ENCODE measurements at places on chromosomes 1 and 21. TPM values are rescaled to one million over a fixed set of nuclear protein-coding genes. Genes with fewer than 3 reads are reported as not detected.

DNA sequence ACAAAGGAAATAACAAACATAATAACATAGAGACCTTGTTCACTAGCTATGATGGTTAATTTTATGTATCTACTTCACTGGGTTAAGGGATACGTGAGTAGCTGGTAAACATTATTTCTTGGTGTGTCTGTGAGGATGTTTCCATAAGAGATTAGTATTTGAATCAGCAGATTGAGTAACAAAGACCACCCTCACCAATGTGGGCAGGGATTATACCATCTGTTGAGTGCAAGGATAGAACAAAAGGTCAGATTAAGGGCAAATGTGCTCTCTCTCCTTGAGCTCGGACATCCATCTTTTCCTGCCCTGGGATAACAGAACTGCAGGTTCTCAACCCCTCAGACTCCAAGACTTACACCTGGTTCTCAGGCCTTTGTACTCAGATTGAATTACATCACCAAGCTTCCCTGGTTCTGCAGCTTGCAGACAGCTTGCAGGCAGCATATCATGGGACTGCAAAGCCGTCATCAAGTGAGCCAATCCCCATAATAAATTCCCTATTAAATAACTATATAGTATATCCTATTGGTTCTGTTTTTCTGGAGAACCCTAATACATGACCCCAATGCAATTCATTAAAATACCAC lies 9.2 kb downstream of the SPATA6 start:
- H3K27me3 ChIP-seq = no peaks in the 10 kb centered on the region
- DNase-seq = no peak
- no peaks in the 10 kb centered on the region for H3K36me3 ChIP-seq

GRCh38 chr1:175808573-175808972 lies 65.2 kb upstream of the TNR start:
- H3K4me1 ChIP-seq = no peaks in the 10 kb centered on the region
- no peaks in the 10 kb centered on the region for H3K27me3 ChIP-seq
- H3K36me3 ChIP-seq = no peaks in the 10 kb centered on the region
- no peak for DNase-seq
- H3K27ac ChIP-seq = no peak overlapping the region

The ARHGEF16 gene
- 12.2 TPM for total RNA-seq

- H3K36me3 ChIP-seq = no peaks in the 10 kb centered on the region
- no peaks in the 10 kb centered on the region for H3K27me3 ChIP-seq
- H3K4me1 ChIP-seq = peaks cover 33% of the 10 kb centered on the region
- no peak for DNase-seq
- H3K27ac ChIP-seq = no peak overlapping the region
These were observed 12.1 kb downstream of the BLACAT1 start for GRCh38 chr1:205443585-205444299.

The SYCP1 gene
- total RNA-seq = not detected

DNA sequence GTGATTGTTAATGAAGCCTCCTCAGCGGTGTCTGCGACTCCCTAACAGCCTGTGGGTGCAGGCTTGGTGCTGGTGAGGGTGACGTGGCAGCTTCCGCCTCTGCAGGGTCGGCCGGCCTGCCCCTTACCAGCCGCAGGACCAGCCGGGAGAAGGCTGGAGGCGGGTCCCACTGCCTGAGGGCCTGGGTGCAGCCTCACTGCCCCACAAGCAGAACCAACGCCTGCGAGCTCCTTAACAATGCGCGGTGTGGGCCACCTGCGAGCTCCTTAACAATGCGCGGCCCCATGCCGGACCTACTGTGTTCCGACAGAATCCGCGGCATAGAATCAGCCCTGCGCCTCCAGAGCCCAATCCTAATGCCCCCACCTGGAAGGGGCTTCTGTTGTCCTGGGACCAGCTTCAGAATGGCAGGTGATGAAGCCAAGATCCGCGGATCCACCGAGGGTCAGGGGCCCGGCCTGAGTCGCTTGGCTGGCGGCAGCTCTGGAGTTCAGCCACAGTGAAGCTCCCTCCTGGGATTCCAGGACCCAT lies 54.4 kb upstream of the AJAP1 start:
- DNase-seq = no peak
- no peaks in the 10 kb centered on the region for H3K36me3 ChIP-seq
- no peak overlapping the region for H3K4me3 ChIP-seq
- no peaks in the 10 kb centered on the region for H3K4me1 ChIP-seq
- peaks cover 20% of the 10 kb centered on the region for H3K27me3 ChIP-seq
- no peak overlapping the region for H3K27ac ChIP-seq

DNA sequence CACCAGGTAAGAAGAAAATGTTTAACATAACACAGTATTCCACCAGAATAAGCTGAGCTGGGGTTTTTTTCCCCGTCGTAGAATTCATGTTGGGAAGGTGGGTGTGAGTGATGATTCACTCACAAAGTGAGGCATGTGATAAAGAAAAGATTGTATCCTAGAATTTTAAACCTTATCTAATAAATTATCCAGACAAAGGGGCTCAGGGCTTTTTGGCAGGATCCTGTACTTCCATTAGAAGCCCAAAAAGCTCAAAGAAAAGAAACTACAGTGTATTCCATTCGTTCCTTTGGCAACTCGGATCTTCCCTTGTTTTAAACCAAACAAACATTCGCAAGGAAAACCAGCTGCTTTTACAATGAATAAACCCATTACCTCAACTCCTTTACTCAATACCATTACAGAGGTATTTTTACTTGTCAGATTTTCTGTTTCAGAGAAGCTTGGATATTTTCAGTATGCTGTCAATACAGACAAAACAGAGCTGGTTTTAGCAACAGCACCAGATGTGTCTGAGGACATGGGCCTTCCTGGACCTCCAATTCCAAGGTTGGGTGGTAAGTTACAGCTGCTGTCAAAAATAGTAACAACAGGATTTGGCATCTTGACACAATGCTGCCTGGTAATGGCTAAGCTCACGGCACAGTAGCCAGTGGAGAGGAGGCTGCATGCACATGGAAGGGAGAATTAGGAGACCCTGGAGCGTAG lies 159.9 kb upstream of the RUNX1 start:
- H3K27me3 ChIP-seq = no peaks in the 10 kb centered on the region
- no peak overlapping the region for H3K4me3 ChIP-seq
- H3K27ac ChIP-seq = no peak overlapping the region
- H3K4me1 ChIP-seq = peaks cover 7% of the 10 kb centered on the region
- H3K36me3 ChIP-seq = no peaks in the 10 kb centered on the region

The CELA2A gene
- not detected for total RNA-seq

The CD5L gene
- total RNA-seq = 0.93 TPM

The TEDDM1 gene
- not detected for total RNA-seq

DNA sequence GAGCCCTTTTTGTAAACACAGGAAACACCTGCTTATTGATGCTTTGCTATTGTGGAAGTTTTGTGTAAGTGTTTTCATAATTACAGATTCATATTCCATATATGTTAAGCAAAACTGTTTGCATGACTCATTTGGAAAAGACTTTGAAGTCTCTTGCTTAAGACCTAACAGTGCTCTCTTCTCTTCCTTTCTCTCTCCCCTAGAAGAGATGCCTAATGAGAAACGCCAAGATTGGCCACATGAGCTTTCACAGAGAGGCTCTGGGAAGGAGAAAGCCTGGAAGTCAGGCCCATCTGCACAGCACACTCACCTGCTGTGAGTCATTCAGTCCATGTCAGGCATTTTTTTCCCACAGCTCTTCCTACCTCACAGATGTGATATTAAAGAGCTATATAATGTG lies 101.6 kb upstream of the PALMD start:
- no peak overlapping the region for H3K4me3 ChIP-seq
- H3K36me3 ChIP-seq = no peaks in the 10 kb centered on the region
- no peaks in the 10 kb centered on the region for H3K27me3 ChIP-seq
- H3K4me1 ChIP-seq = no peaks in the 10 kb centered on the region
- DNase-seq = no peak
- no peak overlapping the region for H3K27ac ChIP-seq

DNA sequence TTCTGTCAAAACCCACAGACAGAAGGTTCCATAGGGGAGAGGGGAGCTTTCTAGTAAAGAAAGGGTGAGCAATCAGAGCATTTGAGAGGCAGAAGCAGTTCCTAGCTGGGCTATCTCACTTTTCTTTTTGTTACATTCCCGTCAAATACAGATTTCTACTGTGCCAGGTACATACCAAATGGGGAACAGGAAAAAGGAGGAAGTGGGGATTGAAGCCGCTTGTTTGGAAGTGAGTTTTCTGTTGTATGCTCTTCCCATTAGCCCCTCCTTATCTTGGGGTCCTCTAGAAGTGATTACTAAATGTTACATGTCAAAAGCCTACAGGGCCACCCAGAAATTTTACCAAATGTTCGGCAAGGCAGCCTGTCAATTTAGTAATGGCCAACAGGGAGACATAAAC lies 116.1 kb downstream of the PAPPA2 start:
- H3K4me1 ChIP-seq = no peaks in the 10 kb centered on the region
- no peak for DNase-seq
- H3K27ac ChIP-seq = no peak overlapping the region

DNA sequence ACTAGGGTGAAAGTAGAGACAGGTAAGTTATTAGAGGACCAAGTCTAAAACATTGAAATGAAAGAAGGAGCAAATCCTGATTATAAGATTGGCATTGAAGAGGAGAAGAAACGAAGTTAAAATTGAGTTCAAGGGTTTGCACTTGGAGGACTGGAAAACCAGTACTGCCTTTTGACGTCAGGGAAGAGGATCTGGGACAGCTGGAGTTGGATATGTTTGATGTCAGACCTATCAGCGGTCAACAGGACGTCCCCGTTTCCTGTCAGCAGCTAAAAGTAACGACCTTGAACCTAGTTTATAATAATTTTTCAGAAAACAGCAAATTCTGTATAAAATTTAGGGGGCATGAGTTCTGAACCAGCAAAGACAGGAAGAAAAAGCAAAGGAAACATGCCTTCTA lies 1.2 kb upstream of the NID1 start:
- no peak for DNase-seq
- no peaks in the 10 kb centered on the region for H3K36me3 ChIP-seq
- peaks cover 6% of the 10 kb centered on the region for H3K4me1 ChIP-seq
- H3K27ac ChIP-seq = peak overlapping the region; percentile 15
- peak overlapping the region; percentile 74 for H3K4me3 ChIP-seq
- no peaks in the 10 kb centered on the region for H3K27me3 ChIP-seq

- DNase-seq = no peak
- H3K27ac ChIP-seq = no peak overlapping the region
- H3K27me3 ChIP-seq = no peaks in the 10 kb centered on the region
- H3K4me1 ChIP-seq = no peaks in the 10 kb centered on the region
- no peak overlapping the region for H3K4me3 ChIP-seq
These were observed 24.4 kb downstream of the OR10R2 start for GRCh38 chr1:158496374-158496773.

The SYT11 gene
- total RNA-seq = 8.9 TPM

DNA sequence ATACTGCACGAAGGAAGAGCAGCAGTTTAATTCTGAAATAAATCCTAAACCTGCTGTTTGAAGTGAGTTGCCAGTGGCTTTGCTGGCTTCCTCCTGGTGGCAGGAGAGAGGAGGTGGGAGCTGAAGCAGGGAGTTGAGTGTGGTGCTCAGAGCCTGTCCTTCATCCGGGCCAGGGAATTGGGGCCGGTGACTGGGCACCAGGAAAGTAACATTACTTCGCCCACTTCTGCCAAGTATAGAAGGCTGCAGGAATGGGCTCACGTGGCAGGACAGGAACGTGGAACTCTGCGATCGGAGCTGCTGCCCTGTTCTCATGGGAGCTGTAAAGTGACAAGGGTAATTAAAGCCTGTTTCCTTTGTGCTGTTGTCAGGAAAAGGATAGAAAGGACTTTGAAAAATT lies 8.7 kb downstream of the TOR3A start:
- no peak overlapping the region for H3K4me3 ChIP-seq
- H3K27ac ChIP-seq = no peak overlapping the region
- peaks cover 58% of the 10 kb centered on the region for H3K36me3 ChIP-seq
- no peaks in the 10 kb centered on the region for H3K27me3 ChIP-seq
- DNase-seq = no peak

The RORC gene
- 16.4 TPM for total RNA-seq

DNA sequence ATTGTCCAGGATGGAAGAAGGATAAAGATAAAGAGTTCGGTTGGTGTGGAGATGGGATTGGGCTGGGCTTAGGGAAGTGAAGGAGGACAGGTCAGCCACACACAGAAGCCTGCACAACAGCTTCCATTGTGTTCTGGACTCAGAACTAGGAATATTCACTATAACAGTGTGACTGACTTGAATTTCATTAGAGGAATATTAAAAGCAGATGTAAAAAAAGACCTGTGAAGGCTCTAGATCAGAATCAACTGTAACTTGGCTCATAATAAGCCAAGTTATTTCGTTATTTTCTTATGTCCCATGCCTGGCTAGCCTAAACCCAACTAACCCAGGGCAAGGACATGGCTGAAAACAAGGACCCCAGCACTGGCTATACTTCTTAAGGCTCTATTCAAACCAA lies 56.6 kb upstream of the GPR88 start:
- H3K27ac ChIP-seq = no peak overlapping the region
- H3K4me1 ChIP-seq = no peaks in the 10 kb centered on the region
- DNase-seq = no peak
- H3K4me3 ChIP-seq = no peak overlapping the region
- peaks cover 10% of the 10 kb centered on the region for H3K36me3 ChIP-seq

The DNAJC6 gene
- total RNA-seq = 6.6 TPM

GRCh38 chr1:63407002-63407401 lies 39.6 kb downstream of the ALG6 start:
- H3K27ac ChIP-seq = no peak overlapping the region
- H3K36me3 ChIP-seq = peaks cover 2% of the 10 kb centered on the region
- DNase-seq = no peak
- H3K4me3 ChIP-seq = no peak overlapping the region

- DNase-seq = no peak
- H3K36me3 ChIP-seq = peaks cover 32% of the 10 kb centered on the region
- no peak overlapping the region for H3K27ac ChIP-seq
- H3K4me3 ChIP-seq = no peak overlapping the region
- H3K4me1 ChIP-seq = no peaks in the 10 kb centered on the region
These were observed 6.1 kb upstream of the SFN start for GRCh38 chr1:26856604-26857469.

DNA sequence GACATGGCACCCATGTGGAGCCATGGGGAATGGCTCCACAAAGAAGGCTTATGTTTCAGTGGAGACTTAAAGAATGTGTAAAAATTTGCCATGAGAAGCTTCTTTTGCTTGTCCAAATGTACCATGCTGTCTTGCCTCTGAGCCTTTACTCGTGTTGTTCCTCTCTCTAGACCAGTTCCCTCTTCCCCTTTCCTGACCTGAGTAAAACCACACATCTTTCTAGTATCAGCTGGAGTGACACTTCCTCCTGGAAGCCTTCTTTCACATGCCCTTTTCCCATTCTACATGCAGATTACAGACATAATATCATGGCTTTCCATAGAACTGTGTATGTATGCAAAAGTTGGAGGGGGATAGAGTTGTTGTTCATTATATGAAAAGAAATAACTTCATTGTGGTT lies 13.6 kb upstream of the GPX7 start:
- H3K27me3 ChIP-seq = no peaks in the 10 kb centered on the region
- no peak overlapping the region for H3K4me3 ChIP-seq
- no peak overlapping the region for H3K27ac ChIP-seq
- H3K4me1 ChIP-seq = no peaks in the 10 kb centered on the region
- DNase-seq = no peak
